ENCODE measurements at places on chromosomes 4 and X. TPM values are rescaled to one million over a fixed set of nuclear protein-coding genes. Genes with fewer than 3 reads are reported as not detected.

- no peak for DNase-seq
Measured at GRCh38 chr4:168610911-168611530, 114.2 kb downstream of the PALLD start.

GRCh38 chrX:85994797-85995196, 52.6 kb downstream of the CHM start:
- no peak for DNase-seq

- DNase-seq, result no peak
Measured at GRCh38 chr4:52964011-52964410, 101.9 kb downstream of the RASL11B start.

DNA sequence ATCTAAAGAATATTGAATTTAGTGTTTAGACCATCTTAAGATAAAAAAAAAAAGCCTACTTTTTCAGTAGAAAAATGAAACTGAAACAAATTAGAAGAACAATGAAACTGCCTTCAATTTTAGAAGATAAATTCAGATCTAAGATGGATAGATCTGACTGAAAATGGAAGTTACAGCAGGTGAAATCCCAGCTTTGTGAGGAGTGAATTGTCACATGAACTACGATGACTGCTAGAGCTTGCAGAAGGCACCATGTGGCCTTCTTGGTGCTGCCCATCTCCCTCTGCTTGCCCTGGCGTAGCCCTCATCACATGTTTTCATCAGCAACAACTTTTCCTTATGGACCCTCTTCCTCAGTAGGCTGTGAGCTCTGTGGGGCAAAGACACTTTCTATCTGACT, 51.4 kb upstream of the EMCN start:
- DNase-seq, result no peak

DNA sequence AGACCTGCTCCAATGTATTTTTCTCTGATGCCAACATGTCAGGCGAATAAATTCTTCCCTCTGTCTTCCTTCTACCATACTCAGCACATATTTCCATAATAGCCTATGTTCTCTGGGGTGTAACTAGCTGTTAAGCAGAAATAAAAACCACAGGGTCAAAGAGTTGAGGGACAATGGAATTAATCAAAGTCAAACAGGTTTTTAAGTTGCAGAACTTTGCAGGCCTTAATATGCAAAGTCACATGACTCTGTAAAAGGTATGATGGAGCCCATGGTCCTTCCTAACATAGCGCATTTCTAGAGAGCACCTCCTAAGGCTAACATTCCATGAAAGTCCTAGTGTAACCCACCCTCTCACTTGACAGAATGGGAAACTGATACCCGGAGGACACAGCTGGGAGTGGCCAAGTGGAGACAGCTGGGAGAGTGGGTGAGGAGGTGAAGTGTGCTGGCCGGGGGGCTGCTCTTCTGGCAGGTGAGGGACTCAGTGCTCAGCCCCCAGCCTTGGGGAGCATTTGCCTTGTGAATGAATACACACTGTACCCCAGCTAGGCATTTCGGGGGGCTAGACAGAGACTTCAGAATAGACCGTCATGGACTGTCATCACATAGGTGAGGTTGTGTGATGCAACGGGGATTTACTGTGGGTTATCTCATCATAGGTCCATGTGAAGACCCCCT, 8.4 kb upstream of the SORCS2 start:
- DNase-seq, result no peak

GRCh38 chr4:85823295-85823694, 348.3 kb downstream of the ARHGAP24 start:
- no peak for DNase-seq

DNA sequence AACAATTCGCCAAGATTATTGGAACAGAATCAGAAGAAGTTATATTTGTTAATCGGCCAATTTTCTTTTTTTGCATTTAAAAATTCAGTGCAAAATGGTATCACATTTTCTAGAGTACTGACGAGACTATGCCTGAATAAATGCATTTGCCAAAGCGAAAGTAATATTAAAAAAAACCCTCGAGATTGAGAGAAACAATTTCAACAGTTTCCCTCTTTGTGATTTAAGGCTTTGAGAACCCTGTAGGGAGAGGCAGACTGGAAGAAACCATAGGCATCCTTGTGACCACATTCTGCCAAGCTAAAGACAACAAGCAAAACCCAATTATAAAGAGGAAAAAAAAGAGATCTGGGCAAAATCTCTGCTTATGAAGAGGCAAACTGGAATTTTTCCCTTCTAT, 218.1 kb upstream of the GK2 start:
- no peak for DNase-seq

GRCh38 chr4:5885733-5886132, 7.2 kb downstream of the CRMP1 start:
- no peak for DNase-seq

KCNE5 gene
- polyA plus RNA-seq, result 5.1 TPM

XAGE1B gene
- polyA plus RNA-seq, result not detected

F9 gene
- not detected for polyA plus RNA-seq

Data from renal cortex interstitium (tissue), 15 donors.